ENCODE measurements at places on chromosomes 11 and 22.

GRCh38 chr11:2799881-2800654 is 85.5 kb downstream of the CDKN1C start:
- H3K36me3 ChIP-seq: no peaks in the 10 kb centered on the region
- no peak overlapping the region for H3K27ac ChIP-seq
- no peak overlapping the region for H3K4me3 ChIP-seq

DNA sequence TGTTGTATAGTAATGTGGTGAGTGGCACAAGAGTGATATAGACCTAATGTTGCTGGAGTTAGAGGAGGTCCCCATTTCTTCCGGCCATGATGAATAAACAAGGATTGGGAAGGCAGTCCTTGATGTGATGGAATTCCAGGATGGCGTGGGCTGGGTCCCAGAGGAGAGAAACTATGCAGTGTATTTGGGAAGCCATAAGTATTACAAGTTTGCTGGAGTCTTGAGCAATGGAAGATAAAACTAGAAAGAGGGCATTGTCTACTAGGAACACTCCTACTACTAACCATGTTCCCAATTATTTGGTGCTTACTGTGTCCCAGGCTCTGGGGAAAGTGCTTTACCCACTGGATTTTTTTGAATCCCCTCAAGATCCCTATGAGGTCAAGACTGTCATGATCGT is 20.0 kb downstream of the LDLRAD3 start:
- no peak overlapping the region for H3K4me3 ChIP-seq
- no peaks in the 10 kb centered on the region for H3K27me3 ChIP-seq
- H3K4me1 ChIP-seq: no peaks in the 10 kb centered on the region
- H3K27ac ChIP-seq: no peak overlapping the region
- no peak for DNase-seq

GRCh38 chr11:64593156-64594105 is 2.4 kb downstream of the SLC22A12 start:
- no peaks in the 10 kb centered on the region for H3K27me3 ChIP-seq
- H3K27ac ChIP-seq: no peak overlapping the region
- no peak for DNase-seq
- no peaks in the 10 kb centered on the region for H3K4me1 ChIP-seq
- H3K36me3 ChIP-seq: no peaks in the 10 kb centered on the region

DNA sequence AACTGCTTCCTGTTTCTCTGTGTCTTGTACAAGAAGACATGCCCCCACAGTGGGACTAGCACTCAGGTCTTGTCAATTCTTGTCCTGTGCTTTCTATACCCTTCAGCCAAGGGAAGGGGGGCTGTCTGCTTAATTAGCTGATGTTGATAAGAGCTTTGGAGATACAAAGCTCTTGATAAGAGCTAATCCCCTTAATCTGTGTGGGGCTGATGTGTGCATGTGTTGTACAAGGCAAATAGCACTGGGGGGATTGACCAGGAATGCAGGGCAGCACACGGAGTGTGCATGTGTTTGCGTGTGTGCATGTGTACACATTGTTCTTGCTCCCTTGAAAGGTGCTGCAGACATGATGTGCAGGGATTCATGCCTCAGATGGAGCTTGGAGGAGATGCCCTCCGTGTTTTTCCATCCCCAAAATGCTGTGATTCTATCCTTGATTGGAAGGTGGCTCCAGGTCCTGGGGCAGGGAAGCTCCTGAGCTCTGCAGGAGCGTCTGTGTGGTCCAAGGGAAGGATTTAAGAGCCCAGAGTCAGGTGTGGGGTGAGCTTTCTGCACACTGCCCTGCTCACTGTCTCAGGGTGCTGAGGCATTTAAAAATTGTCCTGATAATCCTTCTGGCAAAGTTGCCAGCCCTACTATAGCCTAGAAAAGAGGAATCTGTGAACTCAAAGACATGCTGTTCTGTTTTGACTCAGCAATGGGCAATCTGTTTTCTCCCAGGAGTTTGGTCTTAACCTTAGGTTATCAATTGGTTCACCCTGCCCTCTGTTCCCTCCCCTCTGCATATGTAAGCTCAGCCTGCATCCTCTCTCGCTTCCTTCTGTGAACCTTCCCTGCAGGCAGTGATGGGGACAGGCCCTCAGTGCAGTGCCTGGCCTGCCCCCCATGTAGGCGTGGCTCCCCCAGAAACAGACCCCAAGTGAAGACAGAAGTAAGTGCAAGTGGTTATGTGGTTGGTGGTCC is 102.0 kb downstream of the GRIK4 start:
- no peak overlapping the region for H3K4me3 ChIP-seq
- H3K27ac ChIP-seq: no peak overlapping the region
- H3K27me3 ChIP-seq: peaks cover 3% of the 10 kb centered on the region
- peak; percentile 8 for DNase-seq
- H3K36me3 ChIP-seq: no peaks in the 10 kb centered on the region
